Endodermal cell (in vitro differentiated cells): ENCODE measurements at places on chromosomes 2 and 18. TPM values are rescaled to one million over a fixed set of nuclear protein-coding genes. Genes with fewer than 3 reads are reported as not detected.

CREG2 gene
- total RNA-seq = 0.13 and 0.27 TPM in 2 replicates

MYCN gene
- total RNA-seq = 50.3 and 52.3 TPM in 2 replicates

PAX8 gene
- 0.11 to 0.17 TPM in 2 of 3 replicates, not detected in the other for total RNA-seq

RAX gene
- 0.18 to 5.3 TPM (median 0.63 TPM) in 3 replicates for total RNA-seq

RAMP1 gene
- 0.88 and 1.6 TPM in 2 replicates for total RNA-seq

ESPNL gene
- 0.35 to 0.95 TPM (median 0.86 TPM) in 3 replicates for total RNA-seq

CHRND gene
- 0.11 TPM in 1 of 2 replicates, not detected in the other for total RNA-seq

DNA sequence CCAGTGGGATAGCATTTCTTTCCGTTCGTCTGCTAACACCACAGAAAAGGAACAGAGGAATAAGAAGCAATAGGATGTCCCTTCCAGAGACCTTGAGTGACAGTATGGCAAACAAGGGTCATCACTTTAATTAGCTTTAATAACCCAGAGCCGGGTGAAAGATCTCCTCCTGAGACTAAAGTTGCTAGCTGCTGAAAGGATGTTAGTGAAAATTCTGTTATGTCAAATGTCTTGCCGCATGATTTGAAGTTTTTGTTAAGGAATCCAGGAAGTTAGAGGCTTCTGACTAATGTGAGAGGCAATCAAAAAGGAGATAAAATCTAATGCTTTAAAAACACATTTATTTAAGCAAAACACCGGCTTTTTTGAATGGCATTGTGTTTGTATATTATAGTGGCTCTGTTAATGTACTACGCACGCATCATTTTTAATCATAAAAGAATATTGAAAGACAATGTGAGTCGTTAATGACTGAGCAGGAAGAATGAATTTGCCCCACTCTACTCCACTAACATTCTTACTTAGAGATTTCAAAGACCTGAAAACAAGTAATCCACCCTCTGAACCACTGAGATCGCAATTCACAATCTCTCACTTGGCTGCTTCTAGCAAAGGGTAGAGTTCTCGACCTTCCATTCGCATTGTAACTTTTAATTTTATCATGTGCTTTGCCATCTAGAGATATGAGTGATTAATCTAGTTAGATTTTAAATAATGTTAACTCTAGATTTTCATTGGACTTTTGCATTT, 536.6 kb downstream of the LRRTM4 start:
- no peak overlapping the region for H3K4me3 ChIP-seq
- no peaks in the 10 kb centered on the region for H3K27me3 ChIP-seq
- H3K36me3 ChIP-seq = no peaks in the 10 kb centered on the region
- H3K27ac ChIP-seq = peak overlapping the region; percentile 64
- peaks cover 6% of the 10 kb centered on the region for H3K4me1 ChIP-seq
- DNase-seq = peak; percentile 49

DNA sequence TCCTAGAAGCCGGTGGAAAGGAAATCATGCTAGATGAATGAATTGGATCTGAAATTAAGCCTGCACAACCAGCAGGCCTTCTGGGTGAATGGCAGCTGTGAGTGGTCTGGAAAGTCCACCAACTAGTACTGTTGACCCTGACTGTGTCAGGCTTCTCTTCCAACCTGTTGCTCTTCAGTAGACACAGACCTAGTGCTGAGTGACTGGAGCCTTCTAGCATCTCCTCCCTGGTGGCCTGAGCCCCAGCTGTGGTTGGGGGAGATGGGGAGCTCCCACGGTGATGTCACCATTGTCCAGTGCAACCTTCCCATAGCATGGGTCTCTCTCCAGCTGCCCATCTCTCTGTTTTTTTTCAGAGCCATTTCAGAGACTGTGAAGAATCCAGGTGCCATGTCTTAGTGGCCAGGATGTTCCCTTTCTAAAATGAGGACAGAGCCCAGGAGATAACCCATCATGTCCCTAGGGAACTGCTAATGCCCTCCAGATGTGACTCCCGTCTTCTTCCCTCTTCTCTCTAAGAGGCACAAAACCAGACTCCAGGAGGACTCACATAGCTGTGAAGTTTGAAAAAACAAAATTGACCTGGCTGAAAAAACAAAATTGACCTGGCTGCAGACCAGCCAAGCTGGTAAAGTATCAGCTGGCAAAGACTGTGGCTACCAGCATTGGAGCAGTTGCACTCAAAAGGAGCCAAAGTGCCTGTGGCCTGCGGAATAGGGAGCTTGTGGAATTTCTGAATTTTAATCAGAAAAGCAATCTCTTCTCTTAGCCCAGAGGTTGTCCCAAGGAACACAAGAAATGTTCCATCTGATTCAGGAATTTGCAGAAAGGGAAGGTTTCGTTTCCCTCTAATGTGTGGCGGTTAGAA, 67.4 kb upstream of the RPL31 start:
- H3K27ac ChIP-seq = no peak overlapping the region
- no peak overlapping the region for H3K4me3 ChIP-seq
- H3K4me1 ChIP-seq = no peaks in the 10 kb centered on the region
- H3K27me3 ChIP-seq = no peaks in the 10 kb centered on the region
- peak; percentile 10 for DNase-seq

DNA sequence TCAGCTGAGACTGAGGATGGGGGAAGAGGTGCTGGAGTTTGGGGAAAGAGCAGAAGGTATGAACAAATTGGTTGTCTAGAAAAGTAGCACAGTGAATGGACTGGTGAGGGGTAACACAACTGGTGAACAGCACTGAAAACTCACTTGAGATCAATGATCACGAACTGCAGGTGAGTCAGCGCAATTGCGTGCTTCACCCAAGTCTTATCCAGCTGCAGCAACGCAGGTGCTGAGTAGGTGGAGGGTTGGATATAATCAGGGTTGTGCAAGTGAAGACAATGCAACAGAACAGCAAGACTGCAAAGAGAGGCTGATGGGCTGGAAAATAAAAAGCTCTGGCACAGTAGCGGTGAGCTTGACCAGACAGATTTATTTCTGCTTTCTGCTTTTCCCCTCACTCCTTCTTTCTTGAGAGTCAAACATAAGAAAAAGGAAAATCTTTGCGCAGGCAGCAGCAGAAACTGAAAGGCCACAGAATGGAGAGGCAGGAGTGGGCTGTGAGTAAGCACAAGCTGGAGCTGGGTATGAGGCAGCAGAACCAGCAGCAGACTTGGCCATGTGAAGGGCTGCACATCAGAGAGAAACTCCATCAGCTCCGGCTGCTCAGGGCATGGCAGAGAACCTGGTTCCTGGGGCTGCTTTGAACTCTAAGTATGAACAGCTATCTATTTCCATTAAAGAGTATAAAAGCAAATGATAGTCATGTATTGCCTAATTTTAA, 99.4 kb upstream of the ARL5A start:
- peaks cover 5% of the 10 kb centered on the region for H3K27me3 ChIP-seq
- no peaks in the 10 kb centered on the region for H3K4me1 ChIP-seq

GRCh38 chr2:193868833-193869232, 1674.1 kb upstream of the TMEFF2 start:
- DNase-seq = no peak
- no peak overlapping the region for H3K4me3 ChIP-seq
- H3K4me1 ChIP-seq = no peaks in the 10 kb centered on the region
- H3K36me3 ChIP-seq = no peaks in the 10 kb centered on the region
- no peak overlapping the region for H3K27ac ChIP-seq
- no peaks in the 10 kb centered on the region for H3K27me3 ChIP-seq

DNA sequence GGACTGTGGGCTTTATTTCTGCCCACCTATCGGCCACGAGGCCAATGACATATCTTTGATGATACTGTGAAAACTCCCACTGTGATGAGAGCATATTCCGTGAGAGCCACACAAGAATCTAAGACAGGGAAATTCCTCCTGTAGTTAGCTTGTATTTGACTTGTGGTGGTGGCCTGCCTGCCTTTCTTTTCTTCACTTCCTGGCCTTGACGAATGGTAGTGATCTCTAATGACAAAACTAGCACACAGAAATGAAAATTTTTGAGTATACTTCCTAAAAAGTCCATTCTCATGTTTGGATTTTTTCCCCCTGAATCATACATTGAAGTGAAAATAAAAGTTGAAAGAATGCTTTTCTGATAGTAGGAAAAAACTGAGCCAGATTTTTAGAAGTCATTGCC, 94.4 kb downstream of the MGAT5 start:
- no peak overlapping the region for H3K4me3 ChIP-seq
- no peak for DNase-seq
- H3K27me3 ChIP-seq = no peaks in the 10 kb centered on the region
- H3K4me1 ChIP-seq = no peaks in the 10 kb centered on the region
- H3K36me3 ChIP-seq = peaks cover 17% of the 10 kb centered on the region
- no peak overlapping the region for H3K27ac ChIP-seq

DNA sequence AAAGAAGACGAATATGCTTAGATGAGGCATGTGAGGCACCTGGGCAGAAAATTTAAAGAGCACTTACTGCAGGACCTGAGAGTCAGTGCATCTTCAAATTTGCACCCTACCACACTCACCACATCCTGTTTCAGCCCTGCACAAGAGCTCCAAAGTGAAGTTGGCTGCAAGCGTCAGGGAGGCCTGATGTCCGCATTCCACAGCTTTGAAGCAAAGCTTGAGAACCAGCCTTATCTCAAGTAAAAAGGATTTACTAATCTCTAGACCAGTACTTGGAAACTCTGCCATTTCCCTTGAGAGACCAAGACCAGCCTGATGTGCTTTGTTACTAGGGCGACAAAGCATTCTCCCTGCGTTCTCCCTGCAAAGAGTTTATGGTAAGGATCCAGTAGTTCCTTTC, 3.4 kb upstream of the ASNSD1 start:
- peaks cover 19% of the 10 kb centered on the region for H3K4me1 ChIP-seq
- peak; percentile 63 for DNase-seq
- H3K27me3 ChIP-seq = no peaks in the 10 kb centered on the region
- no peak overlapping the region for H3K27ac ChIP-seq

DNA sequence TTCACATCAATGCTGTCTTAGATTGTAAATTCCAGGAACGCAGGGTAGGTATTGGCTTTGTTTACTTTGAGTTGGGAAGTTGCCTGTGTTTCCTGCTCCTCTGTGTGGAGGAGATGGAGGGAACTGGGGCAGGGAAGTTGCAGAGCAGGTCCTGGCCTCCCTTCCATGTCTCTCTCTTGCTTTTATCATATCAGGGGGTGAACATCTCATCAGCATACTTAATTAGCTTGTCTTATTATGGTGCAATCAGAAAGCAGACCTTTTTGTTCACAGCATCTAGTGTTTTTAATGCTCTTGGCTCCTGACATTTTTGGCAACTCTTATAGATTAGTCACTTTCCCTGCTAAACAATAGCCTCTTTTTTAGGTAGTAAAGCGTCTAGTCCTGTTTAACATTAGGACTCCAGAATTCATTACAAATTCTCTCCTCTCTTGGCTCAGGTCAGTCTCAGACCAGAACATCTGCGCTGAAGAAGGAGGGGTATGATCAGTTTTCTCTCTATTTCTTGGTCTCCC, 11.5 kb upstream of the DIPK1C start:
- no peak overlapping the region for H3K27ac ChIP-seq
- no peak overlapping the region for H3K4me3 ChIP-seq
- peaks cover 7% of the 10 kb centered on the region for H3K4me1 ChIP-seq
- no peaks in the 10 kb centered on the region for H3K36me3 ChIP-seq
- no peaks in the 10 kb centered on the region for H3K27me3 ChIP-seq
- no peak for DNase-seq

DNA sequence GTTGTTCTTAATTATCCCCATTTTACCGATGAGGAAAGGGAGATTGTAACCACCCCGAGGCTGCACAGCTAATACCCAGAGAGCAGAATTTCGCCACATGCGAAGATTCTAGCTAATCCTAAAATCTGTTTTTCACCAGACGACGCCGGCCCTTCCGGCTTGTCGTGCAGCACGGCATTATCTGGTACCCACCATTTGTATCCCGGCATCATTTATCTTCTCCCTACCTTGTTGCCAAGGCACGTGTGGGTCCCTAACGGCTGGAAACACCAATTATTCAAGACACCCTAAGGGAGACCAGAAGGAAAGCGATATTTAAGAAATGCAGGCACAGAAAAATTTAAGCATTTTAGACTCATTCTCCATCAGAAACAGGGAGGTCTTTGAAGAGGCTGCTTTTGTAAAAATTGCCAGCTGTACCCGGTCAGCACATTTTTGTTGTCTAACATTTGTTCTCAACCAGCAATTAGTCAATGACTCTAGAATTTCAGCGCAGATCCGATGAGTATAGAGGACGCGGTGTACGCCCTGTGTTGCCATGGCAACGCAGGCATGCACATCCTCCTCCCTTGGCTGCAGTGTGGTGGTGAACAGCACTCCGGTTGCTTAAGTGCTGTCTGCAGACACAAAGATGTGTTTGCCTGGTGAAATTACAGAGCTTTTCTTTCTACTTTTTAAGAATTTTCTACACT, 111.6 kb downstream of the AGAP1 start:
- no peak overlapping the region for H3K4me3 ChIP-seq
- H3K27me3 ChIP-seq = no peaks in the 10 kb centered on the region
- DNase-seq = peak; percentile 75
- H3K36me3 ChIP-seq = no peaks in the 10 kb centered on the region
- H3K4me1 ChIP-seq = no peaks in the 10 kb centered on the region
- peak overlapping the region; percentile 91 for H3K27ac ChIP-seq

DNA sequence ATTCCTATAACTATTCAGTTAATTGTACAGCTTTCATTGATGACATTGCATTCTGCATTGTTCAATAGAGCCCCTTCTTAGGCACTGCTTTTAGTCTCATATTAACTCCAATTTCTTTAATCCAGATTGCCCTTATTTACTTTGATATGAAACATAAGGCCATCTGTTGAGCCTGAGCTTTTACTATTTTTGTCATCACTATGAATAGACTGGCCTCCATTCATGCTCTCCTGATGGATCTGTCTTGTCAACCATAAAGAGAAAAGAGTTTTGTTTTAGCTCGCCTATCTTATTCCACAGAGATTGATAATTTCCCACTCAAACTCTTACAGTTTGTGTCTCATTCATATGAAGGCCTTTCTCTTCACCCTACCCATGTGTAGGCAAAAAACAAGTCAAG, 159.2 kb upstream of the DTNA start:
- no peak overlapping the region for H3K4me3 ChIP-seq
- no peaks in the 10 kb centered on the region for H3K36me3 ChIP-seq
- no peak for DNase-seq

GRCh38 chr2:120593921-120594686, 141.6 kb upstream of the GLI2 start:
- no peak for DNase-seq
- no peak overlapping the region for H3K4me3 ChIP-seq
- no peak overlapping the region for H3K27ac ChIP-seq

GRCh38 chr2:126835261-126835660, 63.4 kb upstream of the TEX51 start:
- H3K27ac ChIP-seq = no peak overlapping the region

GRCh38 chr2:235727891-235728799, 234.3 kb downstream of the AGAP1 start:
- DNase-seq = no peak
- H3K27me3 ChIP-seq = no peaks in the 10 kb centered on the region
- H3K27ac ChIP-seq = no peak overlapping the region
- H3K4me1 ChIP-seq = peaks cover 19% of the 10 kb centered on the region
- H3K4me3 ChIP-seq = no peak overlapping the region
